ENCODE measurements at places on chromosomes 12 and 14. TPM values are rescaled to one million over a fixed set of nuclear protein-coding genes. Genes with fewer than 3 reads are reported as not detected.

Gene TAS2R42
- not detected for total RNA-seq

Gene ADCY6
- 7.1 TPM for total RNA-seq

Gene ADAM21
- total RNA-seq, result not detected

Gene CCDC175
- not detected for total RNA-seq

Gene KRT77
- total RNA-seq, result not detected

Gene B4GALNT1
- total RNA-seq, result 0.59 TPM

Gene LTB4R2
- 7.8 TPM for total RNA-seq

Gene ATL1
- total RNA-seq, result 1.9 TPM

DNA sequence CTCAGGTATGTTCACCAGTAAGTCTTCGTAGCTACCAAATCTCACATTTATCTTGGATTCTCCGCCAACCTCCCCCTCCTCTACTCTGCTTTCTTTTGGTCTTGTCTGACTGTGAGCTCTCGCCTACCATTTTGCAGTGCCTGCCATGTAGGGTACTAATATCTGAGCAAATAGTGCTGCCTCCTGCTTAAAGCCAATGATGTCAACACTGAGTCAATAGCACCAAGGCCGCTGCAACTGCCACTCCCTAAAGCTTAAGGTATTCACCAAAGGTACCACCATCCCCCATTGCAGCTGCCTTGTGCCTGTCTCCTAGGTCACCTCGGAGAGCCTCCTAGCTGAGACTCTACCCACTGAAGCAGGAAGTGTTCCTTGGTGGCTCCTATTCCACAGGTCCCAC lies 114.8 kb upstream of the FUT8 start:
- no peak for DNase-seq

GRCh38 chr12:104054681-104055346 lies 4.8 kb upstream of the GLT8D2 start:
- peak; percentile 51 for DNase-seq

GRCh38 chr14:82398256-82398655 lies 864.6 kb upstream of the SEL1L start:
- DNase-seq, result no peak

DNA sequence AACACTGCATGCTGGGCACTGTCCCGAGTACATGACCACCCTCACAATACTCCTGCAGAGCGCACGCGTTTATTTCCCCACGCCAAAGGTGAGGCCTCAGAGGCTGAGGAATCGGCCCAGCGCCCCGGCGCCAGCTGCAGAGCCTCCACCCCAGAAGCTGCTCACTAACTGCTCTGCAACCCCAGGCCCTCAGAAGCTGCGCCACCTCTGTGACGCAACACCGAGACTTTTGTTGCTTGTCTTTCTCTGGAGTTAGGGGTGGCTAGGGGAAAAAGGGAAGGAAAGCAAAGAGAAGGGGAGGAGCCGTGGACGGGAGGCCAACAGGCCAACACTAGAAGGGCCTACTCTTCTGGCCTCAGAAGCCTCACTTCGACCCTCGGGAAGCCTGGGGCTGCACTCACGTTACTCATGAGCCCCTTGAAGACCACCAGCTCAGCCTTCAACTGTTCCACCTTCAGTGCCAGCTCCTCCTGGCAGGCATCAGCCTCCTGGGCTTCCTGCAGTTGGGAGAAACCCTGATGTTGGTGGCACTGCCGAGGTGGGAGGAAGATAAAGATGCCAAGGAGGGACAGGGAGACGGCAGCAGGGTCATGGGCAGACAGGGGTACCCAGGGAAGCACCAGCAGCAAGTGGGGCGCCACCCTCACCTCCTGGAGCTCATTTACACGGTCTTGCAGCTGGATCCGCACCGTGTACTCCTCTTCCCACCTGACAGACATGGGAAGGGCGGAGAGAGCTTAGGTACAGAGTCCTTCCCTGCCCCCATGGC lies 5.4 kb downstream of the IFFO1 start:
- peak; percentile 34 for DNase-seq

DNA sequence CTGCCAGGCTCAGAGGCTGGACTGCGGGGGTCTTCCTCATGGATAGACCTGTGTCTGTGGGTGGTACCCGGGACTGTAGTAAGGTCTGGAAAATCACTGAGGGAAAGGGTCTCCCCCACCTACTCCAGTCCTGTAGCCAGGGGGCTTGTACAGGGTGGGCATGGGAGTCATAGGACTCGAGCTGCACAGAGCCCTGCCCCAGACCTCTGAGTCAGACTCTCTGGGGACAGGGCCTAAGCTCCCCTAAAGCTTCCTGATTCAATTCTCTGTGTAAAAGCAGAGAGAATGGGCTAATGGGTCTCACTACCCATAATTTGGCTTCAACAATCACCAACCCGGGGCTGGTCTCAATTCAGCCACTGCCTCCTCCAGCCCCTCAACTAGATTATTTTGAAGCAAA lies 27.0 kb downstream of the LRTM2 start:
- peak; percentile 21 for DNase-seq

- DNase-seq, result peak; percentile 27
Measured at GRCh38 chr14:103507751-103508150, 14.9 kb downstream of the CKB start.

DNA sequence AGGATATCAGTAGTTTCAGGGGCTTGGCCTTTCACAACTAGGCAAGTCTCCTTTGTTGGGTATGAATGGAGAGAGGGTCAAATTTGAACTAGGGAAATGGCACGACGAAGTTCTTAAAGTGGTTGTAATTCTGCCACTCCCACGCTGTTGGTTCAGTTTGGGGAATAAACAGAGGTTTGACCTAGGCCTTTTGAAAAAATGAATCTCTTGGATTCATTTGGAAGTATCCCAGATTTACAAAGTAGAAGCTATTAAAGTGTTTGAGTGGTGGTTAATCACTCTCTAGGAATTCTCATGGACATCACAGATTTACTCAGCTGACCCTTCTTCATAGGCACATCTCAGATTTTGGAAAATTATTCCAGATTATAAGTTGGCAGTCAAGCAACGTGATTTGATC lies 14.8 kb downstream of the BATF start:
- DNase-seq, result no peak

GRCh38 chr12:24952389-24952788 lies 3.5 kb upstream of the BCAT1 start:
- DNase-seq, result no peak

GRCh38 chr12:111175396-111176094 lies 193.3 kb downstream of the PHETA1 start:
- no peak for DNase-seq

GRCh38 chr14:99892406-99892805 lies 99.2 kb downstream of the EML1 start:
- DNase-seq, result no peak

GRCh38 chr12:71780237-71780822 lies 25.7 kb downstream of the RAB21 start:
- DNase-seq, result peak; percentile 29

GRCh38 chr12:93766796-93767523 lies 89.8 kb downstream of the CRADD start:
- peak; percentile 49 for DNase-seq

DNA sequence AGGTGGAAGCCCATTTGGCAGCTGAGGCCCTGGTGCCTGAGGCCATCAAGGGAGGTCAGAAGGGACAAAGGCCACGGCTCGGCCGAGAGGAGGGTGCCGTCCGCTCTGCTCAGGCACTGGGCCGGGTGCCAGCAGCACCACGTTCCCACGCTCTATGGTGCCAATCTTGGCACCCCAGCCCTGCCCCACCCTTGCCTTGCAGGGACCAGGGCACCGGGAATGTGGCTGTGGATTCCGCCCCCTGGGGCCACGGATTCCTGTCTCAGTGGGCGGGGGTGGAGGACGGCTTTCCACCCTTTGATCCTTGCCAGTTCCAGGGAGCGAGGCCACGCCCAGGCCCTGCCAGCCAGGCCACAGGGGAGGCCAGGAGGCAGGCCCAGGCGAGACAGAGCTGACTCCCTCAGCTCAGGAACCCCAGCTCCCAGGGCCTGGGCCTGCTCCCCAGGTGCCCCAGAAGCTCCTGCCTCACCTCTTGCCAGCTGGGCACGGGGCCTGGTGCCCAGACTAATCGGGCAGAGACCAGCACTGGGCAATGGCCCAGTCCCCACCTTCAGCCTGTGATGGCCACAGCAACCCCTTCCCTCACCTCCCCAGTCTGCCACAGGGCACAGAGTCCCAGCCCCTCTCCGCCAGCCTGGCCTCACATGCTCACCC lies 26.4 kb upstream of the GPR132 start:
- no peak for DNase-seq

- DNase-seq, result no peak
Measured at GRCh38 chr12:92055877-92056276, 89.8 kb downstream of the BTG1 start.

DNA sequence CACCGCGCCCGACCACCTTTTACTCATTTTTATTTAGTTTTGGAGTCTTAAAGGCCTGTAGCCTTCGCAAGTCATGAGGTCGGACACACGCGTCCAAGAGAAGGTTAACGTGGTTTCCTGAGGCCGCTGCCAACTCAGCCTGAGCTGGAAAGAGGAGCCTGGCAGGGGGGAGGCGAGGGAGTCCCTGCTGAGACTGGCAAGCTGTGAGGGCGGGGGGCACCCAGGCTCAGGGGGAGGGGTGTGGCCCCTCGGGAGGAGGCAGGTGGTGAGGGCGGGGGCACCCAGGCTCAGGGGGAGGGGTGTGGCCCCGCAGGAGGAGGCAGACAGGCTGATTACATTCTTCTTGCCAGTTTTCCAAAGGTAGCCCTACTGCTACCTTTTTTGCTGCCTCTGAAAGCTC lies 143.2 kb downstream of the PIWIL1 start:
- DNase-seq, result peak; percentile 75

DNA sequence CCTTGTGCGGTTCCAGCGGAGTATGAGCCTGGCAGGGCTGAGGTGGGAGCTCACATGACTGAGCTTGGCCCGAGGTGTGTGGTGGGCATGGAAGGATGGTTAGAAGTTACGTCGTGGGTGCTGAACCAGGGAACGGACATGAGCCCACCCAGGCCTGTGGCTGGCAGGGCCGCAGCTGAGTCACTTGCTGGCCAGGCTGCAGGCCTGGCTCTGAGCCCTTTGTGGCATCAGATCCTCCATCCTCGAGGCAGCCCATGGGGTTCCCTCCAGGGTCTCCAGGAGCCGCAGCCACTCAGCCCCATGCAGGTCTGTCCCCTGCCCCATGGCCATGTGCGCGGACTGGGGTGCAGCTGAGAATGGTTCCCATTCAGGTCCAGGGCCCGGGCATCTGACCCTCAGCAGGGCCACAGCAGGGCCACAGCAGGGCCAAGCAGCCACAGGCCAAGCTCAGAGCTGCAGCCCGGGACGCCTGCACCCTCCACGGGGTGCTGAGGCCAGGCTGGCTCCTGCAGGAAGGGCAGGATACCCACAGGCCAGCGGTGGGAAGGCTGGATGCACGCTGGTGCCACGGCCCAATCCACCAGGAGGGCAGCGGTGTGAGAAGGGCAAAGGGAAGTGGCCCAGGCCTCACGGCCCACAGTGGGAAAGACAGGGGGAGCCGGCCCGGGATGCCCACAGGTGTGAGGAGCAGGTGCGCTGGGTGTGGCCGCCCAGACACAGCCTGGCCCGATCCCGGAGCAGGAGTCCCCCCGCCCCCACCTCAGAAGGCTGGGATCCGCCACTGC lies 26.3 kb upstream of the ULK1 start:
- DNase-seq, result peak; percentile 73

DNA sequence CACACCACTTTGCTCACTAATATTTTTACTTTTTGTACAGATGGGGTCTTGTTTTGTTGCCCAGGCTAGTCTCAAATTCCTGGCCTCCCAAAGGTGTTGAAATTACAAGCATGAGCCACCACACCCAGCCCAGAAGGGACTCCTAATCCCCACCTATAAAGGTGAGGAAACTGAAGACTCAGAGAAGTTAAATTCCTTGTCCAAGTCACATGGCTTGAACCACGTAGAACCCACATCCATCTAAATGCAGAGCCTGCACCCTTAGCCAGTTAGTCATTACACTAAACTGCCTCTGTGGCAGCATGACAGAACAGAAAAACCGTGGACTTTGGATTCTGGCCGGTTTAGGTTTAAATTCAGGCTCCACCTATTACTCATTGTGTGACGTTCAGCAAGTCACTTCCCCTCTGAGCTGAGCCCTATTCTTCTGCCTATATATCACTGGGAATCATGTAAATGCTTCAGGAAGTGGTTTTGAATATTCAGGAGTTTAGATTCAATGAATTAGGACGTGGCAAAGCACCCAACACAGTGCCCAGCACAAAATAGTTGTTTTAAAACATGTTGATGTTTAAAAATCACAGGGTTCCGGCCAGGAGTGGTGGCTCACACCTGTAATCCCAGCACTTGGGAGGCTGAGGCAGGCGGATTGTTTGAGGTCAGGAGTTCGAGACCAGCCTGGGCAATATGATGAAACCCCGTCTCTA lies 3.0 kb upstream of the CORO1C start:
- DNase-seq, result no peak

- no peak for DNase-seq
Measured at GRCh38 chr14:91095178-91095577, 18.7 kb upstream of the DGLUCY start.

DNA sequence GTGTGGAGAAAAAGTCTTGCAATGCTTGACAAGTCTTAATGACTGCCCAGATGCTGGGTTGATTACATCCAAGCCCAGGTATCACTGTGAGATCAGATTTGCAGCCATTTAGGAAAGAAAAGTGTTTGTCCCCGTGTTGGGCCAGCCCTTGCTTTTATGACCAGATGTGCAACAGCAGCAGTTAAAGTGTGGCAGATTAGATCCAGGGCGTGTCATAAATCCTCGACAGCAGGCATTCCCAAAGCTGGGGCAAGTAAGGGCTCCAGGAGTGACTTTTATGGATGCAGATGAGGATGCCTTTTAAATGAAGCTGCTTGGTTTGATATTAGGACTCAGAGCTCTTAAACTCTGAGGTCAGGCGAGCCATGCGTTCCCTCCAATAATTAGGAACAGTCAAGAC lies 1.7 kb downstream of the SMOC1 start:
- DNase-seq, result no peak

DNA sequence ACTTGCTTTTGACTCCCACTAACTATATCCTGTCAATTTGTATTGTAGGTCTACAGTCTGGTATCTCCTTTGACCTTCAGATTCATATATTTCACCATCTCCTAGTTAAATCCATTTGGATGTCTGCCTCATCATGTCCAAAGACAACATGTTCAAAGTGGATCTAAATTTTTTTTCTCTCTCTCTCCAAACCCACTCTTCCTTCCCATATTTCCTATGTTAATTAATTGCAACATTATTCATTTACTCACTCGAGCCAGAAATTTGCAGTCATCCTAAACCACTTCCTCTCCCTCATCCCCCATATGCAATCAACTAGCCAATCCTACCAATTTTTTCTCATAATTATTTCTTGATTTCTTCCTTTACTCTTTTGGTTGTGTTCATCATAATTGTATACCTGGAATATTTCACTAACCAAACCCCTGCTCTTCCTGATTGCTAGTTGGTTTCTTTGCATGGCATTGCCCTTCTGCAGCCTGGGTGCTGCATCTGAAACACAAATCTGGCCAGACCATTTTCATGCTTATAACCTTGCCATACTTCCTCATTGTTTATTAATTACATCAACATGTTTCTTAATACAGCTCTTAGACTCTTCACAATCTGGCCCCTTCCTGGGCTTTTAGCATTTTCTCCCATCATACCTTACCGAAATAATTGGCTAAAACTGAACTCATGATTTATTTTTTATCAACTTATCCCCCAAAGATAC lies 442.2 kb downstream of the ADAMTS20 start:
- no peak for DNase-seq

DNA sequence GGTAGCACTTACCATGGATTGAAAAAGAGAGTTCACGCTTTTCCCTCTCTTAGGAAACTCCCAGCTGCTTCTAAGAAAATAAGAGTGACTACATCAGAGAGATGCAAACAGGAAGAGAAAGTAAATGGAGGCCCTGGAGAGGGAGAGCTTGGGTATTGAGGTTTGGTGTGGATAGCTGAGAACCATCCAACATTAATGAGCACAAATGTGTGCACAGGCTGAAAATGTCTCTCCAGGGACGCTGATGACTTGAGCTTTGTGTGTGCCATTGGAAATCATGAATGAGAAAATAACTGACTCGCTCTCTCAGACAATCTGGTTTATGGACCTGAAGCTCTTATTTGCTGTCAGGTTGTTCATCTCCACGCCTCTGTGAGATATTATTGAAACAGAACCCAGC lies 318.8 kb downstream of the NRXN3 start:
- DNase-seq, result no peak

Data from H7 (cell line).